Hematopoietic multipotent progenitor cell treated with erythropoietin and hydrocortisone succinate and interleukin-3 and kit ligand, for 8 days (in vitro differentiated cells): ENCODE measurements at places on chromosomes 5 and 9.

GRCh38 chr5:158039911-158040347 lies 181.0 kb upstream of the CLINT1 start:
- DNase-seq, result no peak

GRCh38 chr5:135340568-135340967 lies 58.5 kb downstream of the MACROH2A1 start:
- no peak for DNase-seq

DNA sequence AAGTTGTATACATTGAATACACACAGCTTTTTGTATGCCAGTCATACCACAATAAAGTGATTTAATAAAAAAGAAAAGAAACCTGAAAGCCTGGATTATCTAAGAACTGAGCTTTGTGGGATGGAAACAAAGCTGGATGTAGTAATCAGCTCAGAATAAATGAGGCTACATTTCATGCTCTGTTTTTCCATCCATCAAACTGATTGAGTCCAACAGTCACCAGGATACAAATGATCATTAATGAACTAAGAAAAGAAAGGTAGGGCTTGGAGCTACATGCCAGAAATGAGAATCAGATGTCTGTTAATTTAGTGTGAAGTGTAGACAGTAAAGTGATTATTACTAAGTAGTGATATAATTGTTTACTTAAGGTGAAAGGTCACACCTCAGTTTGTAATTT lies 109.8 kb upstream of the TARS1 start:
- no peak for DNase-seq

DNA sequence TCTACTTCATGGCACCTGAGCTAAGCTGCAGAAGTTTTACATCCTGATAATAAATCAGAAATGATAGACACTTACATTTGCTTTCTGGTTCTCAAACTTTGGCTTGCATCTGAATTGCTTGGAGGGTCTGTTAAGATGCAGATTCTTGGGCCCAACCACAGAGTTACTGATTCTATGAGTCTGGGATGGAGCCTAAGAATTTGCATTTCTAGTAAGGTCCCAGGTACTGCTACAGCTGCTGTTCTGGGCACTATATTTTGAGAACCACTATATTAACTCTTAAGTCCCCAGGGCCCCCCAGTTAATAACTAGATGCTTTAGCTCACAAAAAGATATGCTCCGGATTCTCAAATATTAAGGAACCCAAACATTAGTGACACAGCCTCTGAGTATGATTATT lies 69.8 kb upstream of the DAB2 start:
- no peak for DNase-seq

DNA sequence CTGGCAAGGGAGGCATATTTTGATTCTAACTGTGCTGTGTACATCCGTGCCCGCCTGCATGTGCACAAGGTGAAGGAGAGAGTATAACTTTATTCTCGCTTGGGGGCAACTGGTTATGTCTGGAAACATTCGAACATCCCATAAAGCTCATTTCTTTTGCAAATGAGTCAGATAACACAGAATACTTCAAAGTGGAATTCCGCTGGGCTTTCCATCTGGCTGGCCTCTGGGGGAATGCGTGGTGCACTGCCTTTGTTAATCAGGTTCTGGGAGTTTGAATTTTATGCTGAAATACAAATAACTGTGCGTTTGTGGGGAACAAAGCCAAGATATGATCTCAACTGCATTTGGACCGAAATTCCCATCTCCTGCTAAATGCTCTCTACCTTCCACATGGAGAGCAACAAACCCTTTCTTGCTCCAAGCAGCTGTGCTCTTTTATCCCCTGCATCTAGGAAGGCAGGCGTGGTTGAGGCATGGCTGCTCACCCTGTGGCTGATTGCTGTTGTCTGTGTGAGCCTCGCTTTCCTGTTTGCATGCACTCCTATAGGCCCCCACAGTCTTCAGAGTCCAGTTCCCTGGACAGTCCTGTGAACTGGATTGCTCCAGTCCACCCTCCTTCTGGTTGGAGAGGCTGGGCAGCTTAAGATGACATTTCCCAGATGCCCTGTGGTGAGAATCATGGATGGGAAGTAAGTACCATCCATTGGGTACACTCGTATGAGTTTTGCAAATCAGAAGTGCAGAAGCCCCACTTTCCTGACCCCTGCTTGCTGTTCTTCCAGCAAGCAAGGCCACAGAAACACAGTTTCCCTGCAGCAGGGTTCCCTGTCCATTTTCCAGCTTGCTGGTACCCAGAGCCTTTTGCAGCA lies 82.9 kb upstream of the ALDH1B1 start:
- DNase-seq, result no peak

DNA sequence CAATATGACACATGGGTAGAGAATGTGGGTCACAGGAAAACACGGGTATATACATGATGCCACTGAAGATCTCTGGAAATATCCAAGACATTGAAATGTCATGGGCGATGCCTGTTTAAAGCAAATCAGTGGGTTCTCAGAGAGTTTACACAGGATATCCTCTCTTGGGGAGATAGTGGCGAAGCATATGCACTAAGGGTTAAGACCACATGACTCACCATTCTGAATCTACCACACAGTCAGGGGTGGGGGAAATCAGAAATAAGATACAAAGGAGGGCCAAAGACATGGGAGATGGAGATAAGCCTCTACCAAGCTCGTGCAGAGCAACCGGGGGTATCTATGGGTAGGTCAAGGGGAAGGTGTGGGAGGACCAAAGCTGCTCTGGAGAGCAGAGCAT lies 58.8 kb downstream of the SH3PXD2B start:
- peak; percentile 46 for DNase-seq

DNA sequence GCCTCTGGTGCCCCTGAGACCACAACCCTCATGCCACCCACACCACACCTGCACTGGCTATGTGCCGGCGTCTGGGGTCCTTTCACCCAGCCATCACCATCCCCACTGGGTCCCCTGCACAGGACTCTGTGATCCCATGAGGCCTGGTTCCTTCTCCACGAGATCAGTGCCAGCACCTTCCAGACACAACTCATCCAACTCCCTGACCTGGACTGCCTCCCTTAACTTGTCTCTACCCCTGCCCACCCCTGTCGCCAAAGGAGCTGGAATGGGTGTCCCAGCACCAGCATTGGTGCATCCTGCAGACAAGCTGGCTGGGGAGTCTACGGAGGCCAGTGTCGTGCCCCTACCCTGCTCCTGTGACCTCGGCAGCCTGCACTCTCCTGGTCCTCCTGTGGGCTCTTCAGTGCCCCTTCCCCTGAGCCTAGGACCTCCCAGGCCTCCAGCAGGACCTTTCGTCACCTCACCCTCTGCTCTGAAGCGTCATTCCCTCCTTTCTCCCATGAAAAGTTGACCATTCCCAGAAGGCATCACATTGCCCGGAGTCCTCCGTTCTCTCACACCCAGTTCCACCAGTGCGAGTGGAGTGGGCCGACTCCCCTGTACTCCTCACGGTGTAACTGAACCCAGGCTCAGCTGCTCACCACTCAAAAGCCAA lies 87.7 kb downstream of the NSUN2 start:
- DNase-seq, result no peak

DNA sequence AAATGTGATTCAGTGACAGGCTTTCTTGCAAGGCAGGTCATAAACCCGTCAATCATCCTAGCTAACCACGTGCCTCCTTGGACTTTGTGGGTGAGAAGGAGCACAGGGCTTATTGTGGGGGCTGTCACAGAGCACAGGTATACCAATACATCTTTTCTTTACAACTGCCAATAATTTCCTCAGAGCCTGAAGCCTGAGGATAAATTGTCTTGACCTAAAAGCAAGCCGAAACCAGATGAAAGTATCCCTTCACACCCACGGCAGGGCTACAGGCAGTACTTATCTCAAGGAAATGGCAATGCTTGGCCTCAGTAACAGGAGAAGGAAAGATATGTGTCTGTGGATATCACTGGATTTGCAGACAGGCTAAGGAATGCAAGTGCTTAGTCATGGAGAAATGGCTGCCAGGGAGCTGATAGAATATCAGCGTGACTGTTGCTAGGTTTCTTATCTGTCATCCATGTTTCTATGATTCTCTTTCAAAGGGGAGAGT lies 90.3 kb upstream of the ZNF366 start:
- DNase-seq, result peak; percentile 87

DNA sequence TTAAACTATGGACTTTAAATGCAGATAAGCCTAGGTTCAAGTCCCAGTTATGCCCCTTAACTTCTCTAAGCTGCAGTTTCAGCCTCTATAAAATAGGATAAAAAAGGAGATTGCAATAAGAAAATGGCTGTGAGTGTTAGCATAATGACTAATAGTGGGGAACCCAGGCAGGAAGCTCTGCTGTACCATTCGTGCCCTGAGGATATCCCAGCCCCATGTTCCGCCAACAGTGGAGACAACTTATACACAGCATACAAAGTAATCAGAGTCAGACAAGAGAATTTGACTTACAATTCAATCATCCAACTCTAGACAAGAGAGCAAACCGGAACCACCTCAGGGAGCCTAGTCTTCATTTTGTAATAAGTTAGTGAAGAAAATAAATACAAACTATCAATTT lies 141.5 kb upstream of the FSTL4 start:
- DNase-seq, result no peak

DNA sequence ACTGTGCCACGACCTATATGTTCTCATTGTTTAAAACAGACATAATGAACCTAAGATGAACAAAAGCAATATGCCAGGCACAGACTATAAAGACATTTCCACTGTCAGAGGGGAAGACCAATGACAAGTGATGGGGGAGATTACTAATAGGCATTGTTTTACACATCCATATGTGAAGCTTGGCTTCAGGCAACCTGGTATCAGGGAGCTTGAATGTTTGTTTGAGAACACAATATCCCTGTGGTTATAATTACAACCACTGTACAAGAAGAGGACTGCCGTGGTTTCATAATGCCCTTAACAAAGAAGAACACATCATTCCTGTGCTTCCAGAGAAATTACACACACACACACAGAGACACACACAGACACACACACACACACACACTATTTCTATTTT lies 385.7 kb downstream of the BNC2 start:
- no peak for DNase-seq

- DNase-seq, result no peak
Measured at GRCh38 chr9:97804059-97804365, 49.0 kb upstream of the FOXE1 start.

DNA sequence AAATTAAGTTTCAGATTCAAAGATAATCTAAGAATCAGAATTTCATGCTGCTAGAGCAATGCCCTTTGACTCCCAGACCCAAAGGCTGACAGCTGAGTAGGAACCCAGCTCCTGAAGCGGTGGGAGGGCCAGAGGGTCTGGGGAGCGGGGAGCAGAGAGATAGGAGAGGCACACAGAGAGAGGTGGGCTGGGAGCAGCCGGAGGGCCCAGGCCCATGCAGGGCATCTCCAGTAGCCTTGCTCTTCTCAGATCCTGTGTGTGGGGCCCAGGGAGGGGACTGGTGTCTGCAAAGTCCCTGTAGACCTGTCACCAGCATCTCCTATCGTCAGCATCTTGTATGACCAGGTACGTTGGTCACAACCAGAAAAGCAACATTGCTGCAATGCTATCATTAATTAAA lies 75.3 kb upstream of the OLFM1 start:
- DNase-seq, result no peak

DNA sequence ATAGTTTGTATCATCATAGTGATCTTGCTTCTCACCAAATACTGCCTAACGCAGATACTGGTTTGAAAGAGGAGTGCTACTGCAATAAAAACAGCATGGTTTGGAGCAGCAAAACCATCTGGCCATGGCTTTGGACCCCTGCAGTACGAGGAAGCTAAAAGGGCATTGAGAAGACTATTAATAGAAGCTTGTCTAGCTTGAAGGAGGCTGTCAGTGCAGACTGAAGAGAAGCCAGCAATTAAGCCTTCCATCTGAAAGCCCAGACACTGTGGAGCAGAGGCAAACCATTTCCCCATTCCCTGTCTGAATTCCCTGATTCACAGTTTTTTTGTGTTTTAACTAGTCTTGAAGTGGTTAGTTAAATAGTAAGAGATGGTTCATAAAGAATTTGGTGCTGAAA lies 281.6 kb downstream of the PTPRD start:
- no peak for DNase-seq

GRCh38 chr5:73373814-73374510 lies 74.6 kb downstream of the FOXD1 start:
- no peak for DNase-seq

DNA sequence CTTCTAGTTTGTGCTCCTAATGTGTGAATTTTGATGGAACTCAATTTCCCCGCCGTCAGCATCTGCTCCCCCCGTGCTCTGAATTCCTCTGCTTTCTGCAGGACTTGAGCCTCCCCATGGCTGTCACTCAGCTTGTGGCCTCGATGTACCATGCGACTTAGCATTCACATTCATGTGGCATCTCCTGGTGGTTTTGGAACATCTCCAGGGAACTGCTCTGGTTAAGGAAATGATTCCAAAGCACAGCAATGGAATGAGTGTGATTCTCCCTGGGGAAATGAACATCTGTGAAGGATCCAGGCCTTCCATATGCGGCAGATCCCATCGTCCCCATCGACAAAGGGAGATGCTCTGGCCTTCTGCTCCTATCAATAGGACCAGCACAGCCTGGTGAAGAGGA lies 119.0 kb downstream of the ENTREP1 start:
- no peak for DNase-seq

GRCh38 chr5:10743951-10744350 lies 17.1 kb downstream of the DAP start:
- DNase-seq, result no peak

DNA sequence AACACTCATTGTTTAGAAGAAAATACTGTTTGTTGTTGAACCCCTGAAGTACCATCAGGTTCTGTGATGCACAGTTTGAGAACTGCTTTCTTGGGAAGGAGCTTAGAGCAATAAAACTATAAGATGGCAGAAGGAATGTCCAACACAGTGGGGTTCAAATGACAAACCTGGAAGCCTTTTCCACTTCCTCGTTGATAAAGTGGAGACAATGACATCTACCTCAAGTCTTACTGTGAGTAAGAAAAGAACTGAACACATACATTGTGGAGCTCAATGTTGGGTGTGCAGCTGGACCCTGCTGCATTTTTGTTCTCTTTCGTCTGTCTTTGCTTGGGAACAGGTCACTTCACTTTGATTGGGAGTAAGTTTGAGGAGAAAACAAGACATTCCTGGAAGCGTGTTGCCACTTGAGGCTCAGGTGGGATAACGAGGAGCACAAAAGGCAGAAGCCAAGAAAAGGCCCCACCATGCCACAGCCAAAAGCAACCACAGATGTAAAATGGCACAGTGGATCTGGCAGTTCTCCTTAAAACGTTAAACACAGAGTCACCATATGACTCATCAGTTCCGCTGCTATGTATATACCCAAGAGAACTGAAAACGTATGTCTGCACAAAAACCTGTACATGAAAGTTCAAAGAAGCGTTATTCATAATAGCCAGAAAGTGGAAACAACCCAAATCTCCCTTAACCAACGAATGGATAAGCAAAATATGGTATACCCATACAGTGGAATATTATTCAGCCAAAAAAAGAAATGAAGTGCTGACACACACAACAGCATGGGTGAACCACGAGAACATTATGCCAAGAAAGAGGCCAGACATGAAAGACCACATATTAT lies 42.9 kb upstream of the SUB1 start:
- peak; percentile 32 for DNase-seq
